ENCODE measurements at places on chromosomes 6 and 20.

DNA sequence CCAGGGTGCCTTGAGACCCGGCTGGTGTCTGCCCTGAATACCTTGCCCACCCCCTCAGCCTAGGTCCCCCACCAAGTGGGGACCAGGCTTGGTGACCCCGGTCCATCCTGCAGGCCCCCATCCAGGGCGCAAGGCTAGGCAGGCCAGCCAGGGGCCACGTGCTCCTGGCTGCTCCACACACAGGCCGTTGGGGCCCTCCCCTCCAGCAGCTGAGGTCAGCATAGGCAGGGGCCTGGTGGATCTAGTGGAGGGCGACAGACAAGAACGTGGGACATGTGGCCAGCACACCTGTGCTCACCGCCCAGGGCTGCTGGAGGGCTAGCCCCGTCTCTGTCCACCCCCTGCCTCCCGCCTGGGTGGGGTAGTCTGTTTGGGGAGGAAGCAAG is 7.5 kb upstream of the HRH3 start:
- DNase-seq, result no peak

- no peak for DNase-seq
Measured at GRCh38 chr20:62765432-62766070, 30.7 kb upstream of the MRGBP start.

DNA sequence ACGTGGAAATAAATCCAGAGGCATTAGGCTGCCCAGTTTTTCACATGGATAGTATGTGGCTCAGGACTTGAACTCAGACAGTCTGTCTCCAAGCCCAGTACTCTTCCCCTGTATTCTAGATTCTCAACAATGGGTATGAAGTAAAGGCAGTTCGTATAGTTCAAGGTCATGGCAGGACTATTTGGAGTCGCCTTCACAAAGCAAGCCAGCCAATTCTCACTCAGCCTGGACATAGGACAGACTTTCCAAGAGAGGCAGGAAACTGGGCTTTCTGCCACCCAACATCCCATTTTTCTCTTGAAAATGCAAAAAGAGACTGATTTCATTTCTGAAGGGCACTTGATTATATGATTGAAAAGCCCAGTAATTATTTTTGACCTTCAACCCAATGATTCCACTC is 111.0 kb downstream of the EDN1 start:
- no peak for DNase-seq

DNA sequence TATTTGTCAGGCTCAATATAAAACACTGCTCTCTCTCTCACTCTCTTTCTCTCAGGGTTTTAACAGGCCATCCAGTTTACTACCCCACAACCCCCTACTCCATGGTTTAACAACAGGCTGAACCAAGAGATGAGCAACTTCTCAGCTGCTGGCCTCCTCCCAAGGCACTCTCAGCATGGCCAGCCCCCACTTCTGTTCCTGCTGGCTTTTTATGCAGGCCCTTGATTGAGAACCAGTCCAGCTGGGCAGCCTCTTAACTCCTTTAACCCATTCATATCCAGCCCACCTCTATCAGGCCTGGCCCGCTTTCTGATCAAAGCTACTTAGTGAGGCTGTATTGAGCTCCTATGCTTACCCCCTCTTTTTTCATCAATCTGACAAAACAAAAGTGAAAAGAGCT is 346.8 kb upstream of the POU3F2 start:
- DNase-seq, result no peak

- no peak for DNase-seq
Measured at GRCh38 chr6:126252154-126252553, 87.8 kb upstream of the CENPW start.
